ENCODE measurements at places on chromosomes 1 and 21.

DNA sequence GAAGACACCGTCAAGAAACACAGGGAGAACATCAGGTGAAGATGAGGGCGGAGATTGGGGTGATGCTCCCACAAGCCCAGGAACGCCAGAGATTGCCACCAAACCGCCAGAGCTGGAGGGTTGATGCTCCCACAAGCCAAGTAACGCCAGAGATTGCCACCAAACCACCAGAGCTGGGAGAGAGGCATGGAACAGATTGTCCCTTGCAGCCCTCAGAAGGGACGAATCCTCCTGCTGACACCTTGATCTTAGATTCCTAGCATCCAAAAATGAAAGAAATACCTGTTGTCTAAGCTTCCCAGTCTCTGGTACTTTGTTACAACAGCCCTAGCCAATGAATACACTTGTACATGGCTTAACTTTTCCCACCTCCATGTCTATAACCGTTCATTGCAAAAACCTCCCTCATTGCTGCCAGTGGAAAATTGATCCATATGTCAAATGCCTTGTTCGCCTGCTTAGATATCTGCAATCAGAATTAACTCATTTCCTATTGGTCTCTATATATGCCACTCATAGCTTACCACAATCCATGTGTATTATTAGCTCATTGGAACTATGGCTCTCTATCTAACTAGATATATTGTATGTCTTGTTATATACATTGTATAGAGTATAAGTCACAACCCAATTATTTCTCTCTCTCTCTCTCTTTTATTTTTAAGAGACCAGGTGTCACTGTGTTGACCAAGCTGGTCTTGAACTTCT lies 127.4 kb downstream of the ADSS2 start:
- DNase-seq, result no peak

DNA sequence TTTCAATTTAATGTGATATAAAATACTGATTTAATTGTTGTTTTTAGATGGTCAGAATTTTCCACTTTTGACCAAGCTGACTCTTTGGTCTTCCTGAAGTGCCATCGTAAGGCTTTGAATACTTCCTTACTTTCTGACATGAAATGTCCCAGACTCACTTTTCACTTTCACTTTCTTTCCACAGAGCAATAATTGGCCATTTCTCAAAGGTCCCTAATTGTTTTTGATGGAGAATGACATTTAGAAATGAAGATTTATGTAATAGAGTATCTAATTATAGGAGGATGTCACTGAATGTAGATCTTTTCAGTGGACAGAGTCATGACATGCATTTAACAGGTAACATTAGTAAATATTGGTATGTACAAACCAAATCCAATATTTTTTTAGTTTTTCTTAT lies 1141.6 kb downstream of the KCNT2 start:
- DNase-seq, result no peak

- DNase-seq, result no peak
These were observed 77.2 kb downstream of the FHAD1 start for GRCh38 chr1:15323989-15324868.

DNA sequence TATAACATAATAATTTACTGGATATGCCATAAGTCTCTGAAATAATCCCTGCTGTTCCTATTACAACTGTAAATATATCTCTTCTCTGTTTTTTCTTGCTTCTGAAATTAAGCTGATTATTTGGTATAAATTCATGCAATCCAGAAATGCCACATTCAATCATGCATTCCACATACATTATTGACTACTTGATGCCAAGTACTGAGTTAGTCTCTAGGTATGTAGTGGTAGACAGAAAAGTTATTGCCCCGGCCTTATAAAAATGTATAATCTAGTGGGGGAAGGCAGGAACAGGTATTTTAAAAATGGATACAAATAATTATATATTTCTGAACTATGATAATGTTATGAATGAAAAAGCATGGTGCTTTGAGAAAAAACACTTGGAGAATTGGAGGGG lies 338.6 kb upstream of the SNX7 start:
- DNase-seq, result no peak

DNA sequence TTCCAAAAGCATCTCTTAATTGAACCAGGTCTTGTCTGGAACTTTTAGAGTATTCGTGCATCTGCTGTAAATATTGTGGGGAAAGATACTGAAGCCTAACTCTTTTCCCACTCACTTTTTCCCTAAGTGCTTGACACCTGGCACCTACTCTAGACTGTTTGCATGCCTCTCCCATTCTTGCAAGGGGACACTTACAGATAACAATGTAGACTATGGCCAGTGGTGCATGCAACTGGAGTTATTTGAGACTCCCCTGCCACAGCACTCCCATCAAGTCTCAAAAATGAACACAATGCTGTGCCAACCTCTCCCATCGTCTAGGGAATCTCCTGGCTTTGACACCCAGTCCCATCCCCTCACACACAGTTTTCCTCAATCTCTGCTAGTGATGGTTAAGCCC lies 118.6 kb upstream of the ATP1B1 start:
- no peak for DNase-seq

- DNase-seq, result no peak
These were observed 12.5 kb upstream of the TNNI3K start for GRCh38 chr1:74222701-74223100.

- DNase-seq, result no peak
These were observed 997 bp upstream of the SIM2 start for GRCh38 chr21:36697851-36698384.

GRCh38 chr1:57987523-57987922 lies 559.0 kb downstream of the OMA1 start:
- no peak for DNase-seq

DNA sequence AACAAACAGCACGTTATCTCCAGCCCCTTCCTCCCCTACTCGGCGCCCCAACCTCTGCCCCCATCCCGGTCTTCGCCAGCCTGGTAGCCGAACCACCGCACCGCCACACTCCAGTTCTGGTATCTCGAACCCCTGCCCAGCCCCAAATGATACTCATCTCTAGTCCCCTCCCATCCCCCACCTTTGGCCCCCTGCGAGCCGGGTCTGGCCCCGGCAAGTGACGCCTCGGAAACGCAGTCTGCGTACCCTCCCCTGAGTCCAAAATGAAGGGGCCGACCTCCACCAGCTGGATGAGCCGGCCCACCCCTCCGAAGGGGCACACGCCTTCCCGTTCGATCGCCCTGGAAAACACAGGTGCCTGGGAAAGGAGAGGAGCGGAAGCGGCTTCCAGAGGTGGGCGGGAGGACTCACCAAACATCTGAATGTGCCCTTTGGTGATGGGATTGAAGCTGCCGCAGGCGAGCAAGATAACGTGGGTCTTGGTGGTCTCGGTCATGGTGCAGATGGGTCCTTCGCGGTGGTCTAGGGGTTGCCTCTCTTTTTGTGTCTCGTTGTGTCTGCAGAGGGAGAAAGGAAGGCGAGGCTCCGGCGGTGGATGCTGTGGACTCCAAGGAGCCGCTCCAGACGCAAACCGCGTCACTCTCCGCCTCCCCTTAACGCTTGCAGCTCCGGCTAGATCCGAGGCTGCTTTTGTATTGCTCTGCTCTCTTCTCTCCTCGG lies at the start of gene NMNAT2:
TSS of gene NMNAT2 (minus strand) at position 609 of the 720 bp plus-strand sequence. CDS start at position 496, 113 bp downstream.
- peak; percentile 11 for DNase-seq

- no peak for DNase-seq
These were observed 78.6 kb downstream of the PDE9A start for GRCh38 chr21:42732033-42732410.

DNA sequence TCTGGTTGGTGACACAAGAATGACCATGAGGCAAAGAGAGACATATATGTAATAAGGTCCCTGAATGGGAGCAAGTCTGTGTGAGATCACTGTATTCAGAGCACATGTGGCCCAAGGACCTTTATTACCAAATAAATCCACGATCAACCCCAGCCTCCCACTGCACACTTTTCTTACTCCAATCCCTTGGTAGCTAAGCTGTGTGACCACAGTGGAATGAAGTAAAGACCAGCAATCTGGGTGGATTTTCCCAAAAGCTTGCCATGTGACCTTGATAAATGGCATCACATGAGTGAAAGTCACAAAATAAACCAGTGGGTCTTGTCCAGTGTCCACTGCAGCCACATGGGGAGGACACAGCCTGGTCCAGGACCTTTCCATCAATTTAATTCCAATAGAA lies 36.7 kb upstream of the TLR5 start:
- no peak for DNase-seq

DNA sequence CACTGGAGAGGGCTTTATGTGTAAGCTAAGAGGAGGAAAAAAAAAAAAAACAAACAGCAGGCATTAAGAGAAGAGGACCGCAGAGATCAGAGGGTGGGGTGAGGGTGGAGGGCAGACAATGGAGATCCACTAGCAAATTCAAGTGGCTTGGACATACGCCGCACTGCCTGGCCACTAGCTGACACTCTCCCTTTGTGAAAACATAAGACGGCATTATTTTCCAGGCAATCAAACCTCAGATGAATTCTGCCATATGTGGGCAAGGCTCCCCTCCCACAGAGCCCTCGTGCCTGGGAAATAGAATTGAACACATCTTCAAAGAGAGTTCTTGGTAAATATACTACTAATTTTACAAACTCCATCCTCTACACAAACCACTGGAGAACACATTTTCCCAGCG lies 53.6 kb downstream of the ERG start:
- DNase-seq, result no peak

DNA sequence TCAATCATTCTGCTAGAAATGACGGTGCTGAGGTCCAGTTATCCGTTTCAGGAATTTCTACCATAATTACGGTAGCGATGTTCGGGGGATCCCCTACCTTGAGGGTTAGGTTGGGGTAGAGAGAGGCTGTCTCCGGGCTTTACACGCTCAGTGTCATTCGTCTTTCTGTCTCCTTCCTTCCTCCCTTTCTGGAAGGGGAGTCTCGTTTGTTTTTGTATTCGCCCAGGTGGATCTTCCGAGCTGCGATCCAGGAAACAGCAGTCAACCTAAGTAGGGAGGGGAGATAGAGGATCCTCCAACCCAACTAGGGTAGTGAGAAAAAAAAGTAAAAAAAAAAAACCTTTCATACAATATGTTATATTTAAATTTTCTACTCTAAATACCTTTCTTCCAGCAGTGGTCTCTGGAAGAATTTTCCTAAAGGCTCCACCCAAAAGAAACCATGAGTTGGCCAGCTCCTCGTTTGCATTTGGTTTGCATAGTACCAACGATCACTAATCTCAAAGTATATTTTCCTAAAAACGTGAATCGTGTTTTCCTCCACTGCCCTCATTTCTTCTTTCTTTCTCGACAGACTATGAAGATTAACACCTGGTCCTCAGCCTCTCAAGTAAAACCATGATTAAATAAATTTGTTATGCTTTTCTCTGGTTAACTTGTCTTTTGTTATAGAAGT lies 611 bp upstream of the PIK3C2B start:
- no peak for DNase-seq

DNA sequence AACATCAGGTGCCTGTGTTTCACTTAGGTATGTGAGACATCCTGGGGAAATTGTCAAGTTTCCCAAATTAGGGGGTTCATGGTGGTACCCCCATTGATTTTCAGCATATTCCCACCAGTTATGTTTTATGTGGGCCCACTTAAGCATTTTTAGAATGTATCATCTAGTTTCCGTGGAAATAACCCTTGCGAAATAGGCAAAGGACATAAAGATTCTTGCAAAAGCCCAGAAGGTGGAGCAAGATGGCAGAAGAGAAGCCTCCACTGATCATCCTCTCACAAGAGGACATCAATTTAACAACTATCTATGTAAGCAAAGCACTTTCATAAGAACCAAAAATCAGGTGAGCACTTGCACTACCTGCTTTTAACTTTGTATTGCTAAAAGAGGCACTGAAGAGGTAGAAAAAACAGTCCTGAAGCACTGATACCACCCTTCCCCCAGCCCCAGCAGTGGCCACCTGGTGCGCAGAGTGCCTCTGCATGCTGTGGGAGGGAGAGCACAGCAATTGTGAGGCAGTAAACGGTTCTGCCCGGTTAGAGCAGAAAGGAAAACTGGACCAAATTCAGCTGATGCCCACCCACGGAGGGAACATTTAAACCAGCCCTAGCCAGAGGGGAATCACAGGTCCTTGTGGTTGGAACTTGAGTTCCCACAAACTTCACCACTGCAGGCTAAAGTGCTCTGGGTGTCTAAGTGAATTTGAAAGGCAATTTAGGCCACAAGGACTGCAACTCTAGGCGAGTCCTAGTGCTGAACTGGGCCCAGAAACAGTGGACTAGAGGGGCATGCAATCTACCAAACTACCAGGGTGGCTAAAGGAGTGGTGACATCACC lies 23.2 kb downstream of the MCOLN2 start:
- no peak for DNase-seq

DNA sequence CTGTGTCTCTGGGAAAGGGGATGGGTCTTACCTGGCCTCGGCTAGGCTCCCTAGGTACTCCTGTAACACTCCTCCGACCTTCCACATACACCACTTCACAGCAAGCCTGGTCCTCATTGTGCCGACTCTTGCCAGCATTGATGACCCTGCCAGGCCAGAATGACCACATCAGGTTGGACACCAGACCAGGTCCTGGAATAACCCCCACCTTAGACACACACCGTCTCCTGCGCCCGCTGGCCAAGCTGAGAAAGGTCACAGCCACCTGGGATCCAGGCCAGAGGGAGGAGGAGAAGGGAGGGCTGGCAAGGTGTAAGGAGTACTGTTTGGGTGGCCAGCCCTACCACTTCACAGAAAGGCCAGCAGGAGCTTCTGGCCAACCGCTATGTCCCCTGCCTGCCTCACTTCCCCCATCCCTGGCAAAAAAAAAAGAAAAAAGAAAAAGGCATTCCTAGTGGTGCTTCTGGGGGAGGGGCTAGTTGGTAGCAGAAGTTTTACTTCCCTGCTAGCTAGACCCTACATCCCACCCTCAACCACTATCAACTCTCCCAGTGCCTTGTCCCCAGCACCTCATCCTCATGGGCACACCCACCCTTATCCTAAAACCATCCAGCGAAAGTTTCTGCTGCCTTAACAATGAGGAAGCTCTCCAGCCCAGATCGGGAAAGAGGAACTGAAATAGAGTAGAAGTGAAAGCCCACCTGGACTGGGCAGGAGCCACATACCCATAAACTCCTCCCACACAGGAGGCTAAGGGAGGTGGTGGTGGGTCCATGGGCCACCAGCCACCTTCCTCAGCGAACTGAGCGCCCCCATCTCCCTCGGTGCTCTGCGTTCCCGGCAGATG lies 1.4 kb downstream of the PPM1J start:
- no peak for DNase-seq

- no peak for DNase-seq
These were observed 15.2 kb downstream of the RIPK4 start for GRCh38 chr21:41751611-41752011.

- no peak for DNase-seq
These were observed 70.0 kb downstream of the IL23R start for GRCh38 chr1:67236277-67236676.

- no peak for DNase-seq
These were observed 10.4 kb upstream of the ZNF669 start for GRCh38 chr1:247114351-247115140.

DNA sequence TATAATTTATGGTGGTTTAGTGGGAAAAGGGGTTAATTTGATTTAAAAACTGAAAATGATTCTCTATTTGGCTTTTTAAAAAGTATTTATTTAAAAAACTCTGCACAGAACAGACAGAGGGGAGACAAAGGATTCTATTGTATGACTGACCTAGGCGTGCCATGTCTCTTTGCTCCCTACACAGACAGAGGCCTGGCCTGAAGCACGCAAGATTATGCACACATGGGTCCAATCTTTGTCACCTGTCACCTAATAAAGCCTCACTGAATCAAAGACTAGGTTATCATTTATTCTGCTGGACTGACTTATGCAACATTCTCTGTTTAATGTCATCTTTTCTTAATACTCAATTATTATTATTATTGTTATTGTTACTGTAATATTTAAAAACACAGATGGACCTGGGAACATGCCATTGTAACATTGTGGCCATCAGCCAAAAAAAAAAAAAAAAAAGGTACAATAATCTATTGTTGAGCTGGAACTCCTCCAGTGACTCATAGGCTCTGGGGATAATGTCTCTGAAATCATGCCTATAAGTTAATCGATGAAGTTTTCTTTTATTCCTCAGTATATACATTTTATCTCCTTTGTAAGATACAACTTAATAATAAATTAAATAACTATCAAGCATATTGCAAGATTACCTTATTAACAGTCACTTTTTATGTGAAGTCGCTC lies 112.1 kb downstream of the RUNX1 start:
- DNase-seq, result no peak
